ENCODE measurements at places on chromosomes 5 and 9.

DNA sequence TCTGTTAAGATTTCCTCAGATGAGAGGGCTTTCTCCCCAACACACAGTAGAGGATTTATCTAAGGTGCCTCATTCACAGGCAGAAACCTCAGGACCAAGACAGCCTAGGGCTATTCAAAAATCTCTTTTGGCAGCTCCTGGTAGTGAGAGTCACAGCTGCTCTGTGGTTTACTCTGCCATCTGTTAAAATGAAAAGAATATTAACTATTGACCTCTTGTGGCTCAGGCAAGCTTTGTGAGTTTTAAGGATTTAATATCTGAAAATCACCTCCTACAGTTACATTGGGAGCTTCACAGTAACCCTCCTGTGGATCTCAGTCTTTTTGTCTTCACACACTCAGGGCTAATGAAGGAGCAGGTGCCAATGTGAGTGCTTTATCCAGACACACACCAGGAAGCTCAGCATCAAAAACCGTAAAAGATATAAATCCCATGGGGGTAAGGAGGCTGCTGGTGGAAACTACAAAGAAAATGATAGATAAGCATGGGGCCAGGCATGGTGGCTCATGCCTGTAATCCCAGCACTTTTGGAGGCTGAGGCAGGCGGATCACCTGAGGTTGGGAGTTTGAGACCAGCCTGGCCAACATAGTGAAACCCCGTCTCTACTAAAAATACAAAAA, 29.7 kb downstream of the PPP1R2B start:
- no peak for DNase-seq

GRCh38 chr5:134127376-134127861, 12.9 kb downstream of the TCF7 start:
- peak; percentile 54 for DNase-seq

- no peak for DNase-seq
These were observed 45.2 kb upstream of the SARDH start for GRCh38 chr9:133783331-133783731.

GRCh38 chr9:13139641-13140171, 139.8 kb downstream of the MPDZ start:
- DNase-seq, result peak; percentile 86

- no peak for DNase-seq
These were observed 31.1 kb downstream of the PTTG1 start for GRCh38 chr5:160452795-160453194.

GRCh38 chr5:35838370-35839042, 18.2 kb upstream of the IL7R start:
- no peak for DNase-seq

DNA sequence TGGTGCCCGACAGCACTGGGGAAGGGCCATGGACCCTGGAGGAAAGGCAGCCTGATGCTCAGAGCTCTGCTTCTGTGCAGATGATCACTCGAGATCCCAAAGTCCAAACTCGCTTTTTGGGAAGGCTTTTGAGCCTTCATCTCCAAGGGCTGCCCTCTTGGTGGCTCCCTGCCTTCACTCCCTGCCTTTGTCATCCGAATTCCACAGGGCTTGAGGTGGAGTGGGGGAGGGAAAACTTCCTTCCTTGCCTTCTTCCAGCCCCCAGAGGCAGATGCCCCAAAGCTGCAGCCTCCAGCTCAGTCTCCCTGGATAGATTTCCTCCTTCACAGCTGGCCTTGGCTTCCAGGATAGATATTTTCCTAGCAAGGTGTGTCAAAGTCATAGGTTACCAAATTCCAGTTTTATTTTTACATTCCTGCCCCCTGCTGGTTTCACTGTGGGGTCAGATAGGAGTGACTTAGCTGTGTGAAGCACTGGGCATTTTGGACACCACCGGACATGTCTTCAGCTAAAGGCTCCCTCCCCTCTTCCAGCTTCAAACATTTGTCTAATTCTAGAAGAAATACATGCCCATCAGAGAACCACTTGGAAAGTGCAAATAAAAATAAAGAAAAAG, 268.2 kb downstream of the HSPA4 start:
- no peak for DNase-seq

GRCh38 chr5:9338796-9339195, 207.1 kb downstream of the SEMA5A start:
- DNase-seq, result no peak

DNA sequence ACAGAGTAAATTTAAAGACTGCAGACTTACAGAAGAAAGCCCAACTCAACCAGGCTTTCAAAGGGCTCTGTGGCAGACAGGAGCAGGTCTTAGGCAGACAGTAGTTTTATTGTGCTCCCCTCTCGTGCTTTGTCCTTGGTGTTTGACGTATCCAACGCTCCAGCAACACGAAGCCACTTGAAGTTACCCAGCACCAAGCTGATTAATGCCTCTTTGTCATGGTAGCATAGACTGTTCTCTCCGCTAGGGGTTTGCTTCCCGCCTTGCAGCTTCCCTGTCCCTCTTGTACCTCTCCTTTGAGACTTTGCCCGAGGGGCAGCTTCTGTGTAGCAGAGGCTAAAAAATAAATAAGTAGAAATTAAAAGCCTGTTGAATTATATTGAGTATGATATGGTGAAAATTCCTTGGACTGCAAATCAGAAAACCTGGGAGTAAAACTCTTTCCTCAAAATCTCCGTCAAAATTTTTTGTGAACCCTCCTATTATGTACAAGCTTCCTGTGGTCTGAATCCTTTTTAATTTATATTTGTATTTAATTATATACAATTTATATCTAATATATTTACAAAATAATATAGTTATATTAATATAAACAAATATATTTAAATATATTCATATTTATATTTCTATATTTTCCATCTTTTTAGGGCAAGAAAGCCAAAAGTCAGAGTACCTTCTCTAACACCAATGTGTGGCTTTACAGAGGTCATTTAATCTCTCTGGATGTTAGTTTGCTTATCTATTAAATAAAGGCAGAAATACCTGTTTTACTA, 405.4 kb downstream of the DMAC1 start:
- DNase-seq, result no peak

DNA sequence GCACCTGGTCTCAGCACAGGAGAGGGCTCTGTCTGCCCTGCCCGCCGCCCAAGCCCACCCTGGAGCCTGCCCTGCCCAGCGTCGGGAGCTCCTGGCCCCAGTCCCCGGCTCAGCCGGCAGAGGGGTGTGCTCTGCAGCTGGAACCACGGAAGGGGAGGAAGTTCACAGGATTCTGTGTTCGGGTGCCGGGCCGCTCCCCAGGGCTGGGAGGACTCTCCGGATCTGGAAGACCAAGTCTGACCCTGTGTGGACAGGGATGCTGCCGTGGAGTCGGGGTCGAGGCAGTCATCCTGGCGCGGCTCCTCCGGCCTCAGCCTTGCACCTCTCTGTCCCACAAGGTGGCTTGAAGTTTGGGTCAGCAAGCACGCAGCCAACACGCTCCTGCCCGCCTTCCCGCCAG, 78.6 kb downstream of the KCNT1 start:
- DNase-seq, result no peak

- no peak for DNase-seq
These were observed 202.6 kb downstream of the ARRDC3 start for GRCh38 chr5:91180506-91180905.

DNA sequence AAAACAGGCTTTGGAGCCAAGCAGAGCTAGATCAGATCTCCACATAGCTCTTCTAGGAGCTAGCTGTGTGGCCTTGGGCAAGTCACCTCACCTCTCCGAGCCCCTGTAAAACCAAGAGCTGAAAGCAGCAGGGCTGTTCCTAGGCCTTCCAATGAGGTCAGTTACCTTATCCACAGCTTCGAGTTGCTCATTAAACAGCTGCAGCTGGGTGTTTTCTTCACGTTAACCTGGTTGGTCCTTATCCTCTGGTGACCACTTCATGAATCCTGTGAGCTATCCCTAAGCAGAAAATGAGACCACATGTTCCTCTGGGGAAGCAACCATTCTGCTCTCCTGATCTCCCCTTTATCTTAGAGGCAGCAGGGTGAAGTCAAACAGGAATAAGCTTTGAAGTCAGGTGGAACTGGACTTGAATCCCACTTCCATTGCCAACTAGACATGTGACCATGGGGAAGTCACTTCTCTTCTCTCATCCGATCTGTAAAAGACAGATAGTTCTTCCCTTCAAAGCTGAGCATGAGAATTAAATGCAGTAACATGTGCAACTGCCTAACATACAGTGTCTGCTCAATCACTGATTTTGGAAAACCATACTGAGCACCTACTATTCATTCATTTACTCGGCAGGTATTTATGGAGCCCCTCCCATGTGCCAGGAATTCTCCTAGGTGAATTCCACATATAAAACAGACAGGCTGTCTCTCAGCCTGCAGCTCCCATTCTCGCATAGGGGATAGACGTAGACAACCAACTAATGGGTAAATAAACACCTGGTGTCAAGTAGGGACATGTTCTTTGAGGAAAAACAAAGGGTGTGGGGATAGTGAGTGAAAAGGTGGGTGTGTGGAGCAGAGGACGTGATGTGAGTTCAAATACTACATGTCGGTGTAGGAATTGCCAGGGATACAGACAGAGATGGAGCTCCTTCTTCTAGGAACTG, 111.7 kb upstream of the BOD1 start:
- DNase-seq, result no peak

DNA sequence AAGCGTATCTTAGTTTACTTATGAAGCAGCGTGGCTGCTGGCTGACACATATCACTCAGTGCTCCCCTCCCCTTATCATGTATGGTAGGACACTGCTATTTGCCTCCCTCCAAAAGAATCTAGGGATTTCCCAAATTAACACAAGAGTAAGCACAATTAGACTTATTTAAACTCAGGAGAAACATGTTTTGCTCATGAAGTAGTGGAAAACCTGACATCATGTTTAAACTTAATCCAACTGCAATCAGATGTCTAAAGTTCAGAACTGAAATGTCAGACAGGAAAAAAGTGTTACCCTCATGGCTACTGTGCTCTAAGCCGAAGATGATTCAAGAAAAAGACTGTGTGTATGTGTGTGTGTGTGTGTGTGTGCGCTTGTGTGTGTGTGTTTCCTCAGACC, 324.1 kb upstream of the TNC start:
- DNase-seq, result peak; percentile 81

DNA sequence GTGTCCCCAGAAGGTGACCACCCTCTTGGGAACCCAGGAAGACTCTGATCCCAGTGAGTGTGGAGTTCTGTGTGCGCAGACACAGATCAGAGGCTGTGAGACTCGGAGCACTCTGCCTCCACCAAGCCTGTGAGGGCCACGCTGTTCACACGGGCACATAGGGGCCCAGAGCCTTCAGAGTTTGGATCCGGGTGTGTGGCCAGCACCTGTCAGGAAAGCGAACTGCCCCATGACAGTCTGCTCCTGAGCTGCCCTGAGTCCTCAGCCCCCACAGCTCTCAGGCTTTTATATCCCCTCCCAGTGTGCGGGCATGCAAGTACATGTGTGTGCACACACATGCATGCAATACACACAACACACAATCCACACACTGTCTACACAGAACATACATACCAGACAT, 161.8 kb upstream of the IRX2 start:
- DNase-seq, result no peak

DNA sequence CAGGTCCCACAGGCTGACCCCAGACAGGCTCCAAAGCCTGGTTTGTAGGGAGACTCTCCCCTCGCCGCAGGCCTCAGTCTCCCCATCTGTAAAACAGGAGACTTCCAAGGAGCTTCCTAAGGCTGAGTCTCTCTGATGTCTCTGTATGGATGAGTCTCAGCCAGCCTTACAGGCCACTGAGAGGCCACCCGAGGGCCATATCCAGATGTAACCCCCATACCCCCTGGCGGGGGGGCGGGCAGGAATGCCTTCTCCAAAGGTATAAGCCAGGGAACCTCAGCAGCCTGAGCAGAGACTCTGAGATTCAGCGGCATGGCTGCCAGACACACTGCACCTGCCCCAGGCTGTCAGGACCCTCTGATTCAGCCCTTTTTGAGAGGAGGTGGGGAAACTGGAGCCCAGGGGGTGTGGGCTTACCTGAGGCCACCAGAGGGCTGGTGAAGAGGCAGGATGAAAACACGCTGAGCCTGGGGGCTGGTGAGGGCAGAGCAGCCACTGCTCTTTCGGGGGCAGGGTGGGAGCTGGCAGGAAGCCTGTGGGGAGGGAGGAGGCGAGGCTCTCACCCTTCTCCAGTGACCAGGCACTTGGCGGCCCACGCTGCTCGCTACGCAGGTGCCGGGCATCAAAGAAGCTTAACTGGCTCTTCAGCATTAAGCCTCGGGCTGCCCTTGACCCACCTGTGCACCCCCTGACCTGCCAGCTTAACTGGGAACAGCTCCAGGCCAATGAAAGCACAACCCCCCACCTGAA, 5.5 kb upstream of the SUSD3 start:
- DNase-seq, result no peak

Measured in fibroblast of gingiva (primary cell).